Stimulated activated CD4-positive, alpha-beta T cell treated with anti-CD3 and anti-CD28 coated beads, Interleukin-1b, Interleukin-23, amount 100 ng/mL, for 48 hours (primary cell): ENCODE measurements at places on chromosomes 6 and 20.

GRCh38 chr6:27829453-27830211 lies 82.6 kb downstream of the OR2B2 start:
- DNase-seq, result no peak

DNA sequence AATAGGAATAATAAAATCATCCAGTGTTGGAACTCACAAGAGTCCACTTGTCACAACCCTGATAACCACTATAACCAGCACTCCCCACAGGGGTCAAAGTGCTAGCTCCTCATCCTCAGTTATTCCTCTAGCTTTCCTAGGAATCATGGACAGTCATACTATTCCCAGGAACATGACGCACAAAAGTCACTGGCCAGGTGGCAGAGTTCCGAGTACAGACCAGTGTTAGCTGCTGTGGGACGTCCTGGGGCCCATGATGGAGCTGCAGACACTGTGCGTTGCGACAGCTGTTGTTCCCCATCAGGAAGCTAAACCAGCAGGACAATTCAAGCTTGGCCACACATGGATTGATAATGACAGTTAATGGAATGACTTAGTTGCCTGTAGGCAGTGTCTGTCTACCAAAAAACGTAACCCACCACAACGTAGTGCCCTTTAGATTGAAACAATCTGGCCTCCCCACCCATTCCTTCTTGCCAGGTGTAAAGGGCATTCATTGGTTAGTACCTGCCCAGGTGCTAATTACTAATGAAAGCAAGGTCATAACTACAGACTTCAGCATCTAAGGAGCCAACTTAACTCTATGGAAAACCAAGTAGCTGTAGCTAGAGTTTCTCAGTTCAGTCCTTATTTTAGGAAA lies 17.4 kb downstream of the EZR start:
- DNase-seq, result no peak

DNA sequence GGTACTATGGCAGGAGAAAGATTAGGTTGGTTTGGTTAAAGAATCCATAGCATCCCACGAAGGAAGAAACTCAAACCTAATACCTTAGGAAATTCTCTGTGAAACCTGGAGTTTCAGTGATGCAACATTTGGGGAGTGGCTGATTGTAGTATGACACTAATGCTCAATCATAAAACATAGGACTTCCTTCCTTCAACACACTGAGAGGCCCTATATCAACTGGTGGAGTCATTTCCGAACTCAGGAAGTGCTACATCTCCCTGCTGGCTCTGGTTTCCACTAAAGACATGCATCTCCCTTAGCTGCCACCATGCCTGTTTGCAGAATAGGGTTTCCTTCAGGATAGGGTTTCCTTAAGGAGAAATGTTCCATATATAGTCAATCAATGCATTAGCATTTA lies 5.2 kb upstream of the MANEA start:
- no peak for DNase-seq

DNA sequence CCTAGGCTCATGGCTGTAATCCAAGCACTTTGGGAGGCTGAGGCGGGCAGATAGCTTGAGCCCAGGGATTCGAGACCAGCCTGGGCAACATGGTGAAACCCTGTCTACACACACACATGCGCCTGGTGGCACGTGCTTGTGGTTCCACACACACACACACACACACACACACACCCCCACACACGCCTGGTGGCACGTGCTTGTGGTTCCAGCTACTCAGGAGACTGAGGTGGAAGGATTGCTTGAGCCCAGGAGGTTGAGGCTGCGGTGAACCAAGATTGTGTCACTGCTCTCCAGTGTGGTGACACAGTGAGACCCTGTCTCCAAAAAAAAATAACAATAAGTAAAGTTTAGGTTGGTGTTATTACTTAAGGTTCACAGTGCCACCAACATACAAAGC lies 165.8 kb downstream of the ZFAND3 start:
- DNase-seq, result peak; percentile 48

- DNase-seq, result no peak
Measured at GRCh38 chr20:54491506-54491905, 16.1 kb downstream of the DOK5 start.

GRCh38 chr6:13004601-13005000 lies 288.0 kb downstream of the PHACTR1 start:
- no peak for DNase-seq

DNA sequence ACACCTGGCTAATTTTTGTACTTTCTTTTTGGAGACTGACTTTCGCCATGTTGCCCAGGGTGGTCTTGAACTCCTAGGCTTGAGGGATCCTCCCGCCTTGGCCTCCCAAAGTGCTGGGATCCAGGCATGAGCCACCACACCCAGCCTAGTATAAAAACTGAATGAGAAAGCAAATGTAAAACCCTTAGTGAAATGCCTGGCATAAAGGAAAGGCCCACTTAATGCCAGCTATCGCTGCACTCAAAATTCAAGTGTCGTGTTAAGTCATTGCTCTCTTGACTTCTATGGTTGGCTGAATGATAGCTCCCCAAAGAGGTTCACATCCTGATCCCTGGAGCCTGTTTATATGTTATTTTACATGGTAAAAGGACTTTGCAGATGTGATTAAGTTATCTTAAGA lies 54.4 kb upstream of the PNRC1 start:
- DNase-seq, result no peak

DNA sequence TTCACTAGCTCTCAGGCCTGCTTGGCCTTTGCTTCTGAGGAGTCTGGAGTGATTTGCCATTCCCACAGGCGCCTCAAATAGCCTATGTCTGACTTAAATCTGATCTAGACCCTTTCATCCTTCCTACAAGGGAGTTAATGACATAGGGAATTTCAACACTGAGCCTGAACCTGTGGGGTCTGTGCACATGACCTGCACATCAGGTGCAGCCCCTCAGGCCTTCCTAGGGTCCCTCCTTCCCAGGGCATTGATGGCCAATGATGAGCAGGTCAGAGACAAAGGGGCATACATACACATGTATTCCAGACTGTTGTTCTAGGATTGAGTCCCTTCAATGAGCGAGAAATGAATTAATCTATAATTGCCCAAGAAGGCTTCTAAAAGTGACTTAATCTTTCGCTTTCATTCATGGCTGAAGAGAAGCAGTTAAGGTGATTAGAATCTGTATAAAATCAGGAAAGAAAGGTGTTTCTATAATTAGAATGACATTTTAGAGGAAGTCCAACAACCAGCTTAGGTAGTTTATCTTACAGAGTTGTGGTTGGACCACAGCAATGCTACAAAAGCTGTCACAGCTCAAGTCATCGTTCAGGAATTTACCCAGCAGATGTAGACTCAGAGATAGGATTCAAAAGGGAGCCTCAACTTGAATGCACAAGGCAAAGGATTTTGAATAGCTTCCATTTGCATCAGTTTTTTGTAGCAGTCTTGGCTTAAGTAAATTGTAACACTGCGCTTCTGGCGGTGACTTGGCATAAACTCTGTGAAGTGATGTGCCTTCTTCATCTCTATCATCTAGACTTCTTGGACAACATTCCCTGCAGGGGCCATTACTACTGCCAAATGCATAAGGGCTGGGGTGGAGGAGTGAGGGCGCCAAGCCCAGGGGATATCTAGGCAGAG lies 27.0 kb upstream of the TBC1D7 start:
- peak; percentile 29 for DNase-seq

GRCh38 chr6:157625764-157626163 lies 197.3 kb upstream of the SNX9 start:
- DNase-seq, result no peak

GRCh38 chr20:57215426-57215825 lies 51.0 kb downstream of the BMP7 start:
- no peak for DNase-seq

- no peak for DNase-seq
Measured at GRCh38 chr6:108940741-108941140, 92.5 kb downstream of the ARMC2 start.

DNA sequence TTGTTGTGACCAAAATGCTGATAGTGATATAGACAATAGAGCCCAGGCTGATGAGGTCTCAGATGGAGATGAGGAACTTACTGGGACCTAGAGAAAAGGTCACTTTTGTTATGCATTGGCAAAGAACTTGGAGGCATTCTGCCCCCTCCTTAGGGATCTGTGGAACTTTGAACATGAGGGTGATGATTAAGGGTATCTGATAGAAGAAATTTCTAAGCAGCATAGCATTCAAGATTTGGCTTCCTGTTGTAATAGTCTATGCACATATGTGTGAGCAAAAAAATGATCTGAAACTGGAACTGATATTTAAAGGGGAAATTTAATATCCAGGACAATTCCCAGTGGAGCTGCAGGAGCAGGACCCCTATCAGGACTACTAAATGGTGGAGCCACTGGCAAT lies 17.1 kb downstream of the HLA-A start:
- DNase-seq, result no peak

DNA sequence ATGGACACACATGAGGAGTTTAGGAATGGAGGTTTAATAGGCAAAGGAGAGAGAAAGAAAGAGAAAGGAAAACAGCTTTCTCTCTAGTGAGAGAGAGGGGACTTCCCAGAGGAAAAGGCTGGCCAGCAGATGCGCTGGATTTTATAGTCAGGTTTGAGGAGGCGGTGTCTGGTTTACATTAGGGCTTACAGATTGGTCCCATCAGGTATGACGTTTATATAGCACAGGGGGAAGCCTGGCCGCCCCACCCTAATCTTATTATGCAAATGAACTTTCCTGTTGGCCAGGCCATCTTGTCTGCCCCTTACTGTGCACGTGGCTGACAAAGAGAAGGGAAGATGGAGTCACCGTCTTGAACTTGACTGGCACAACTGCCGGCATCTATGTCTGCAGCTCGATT lies 86.6 kb upstream of the QKI start:
- no peak for DNase-seq

DNA sequence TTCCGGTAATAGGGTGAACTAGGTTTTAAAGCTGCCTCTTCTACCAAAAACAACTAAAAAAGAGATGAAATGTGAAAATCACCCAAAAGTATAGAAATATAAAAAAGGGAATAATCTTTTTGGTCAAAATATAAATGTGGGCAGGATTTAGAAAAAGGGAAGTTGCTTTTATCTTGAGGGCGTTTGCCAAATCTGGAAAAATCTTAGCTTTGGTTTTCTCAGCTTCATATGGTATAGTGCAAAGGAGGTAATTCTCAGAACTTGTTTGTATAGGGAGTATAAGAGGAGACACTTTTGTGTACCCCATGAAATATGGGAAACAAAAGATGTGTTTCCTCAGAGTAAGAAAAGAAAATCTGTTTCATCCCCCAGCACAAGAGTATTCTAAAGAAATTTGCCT lies 54.2 kb upstream of the TRIM26 start:
- no peak for DNase-seq

DNA sequence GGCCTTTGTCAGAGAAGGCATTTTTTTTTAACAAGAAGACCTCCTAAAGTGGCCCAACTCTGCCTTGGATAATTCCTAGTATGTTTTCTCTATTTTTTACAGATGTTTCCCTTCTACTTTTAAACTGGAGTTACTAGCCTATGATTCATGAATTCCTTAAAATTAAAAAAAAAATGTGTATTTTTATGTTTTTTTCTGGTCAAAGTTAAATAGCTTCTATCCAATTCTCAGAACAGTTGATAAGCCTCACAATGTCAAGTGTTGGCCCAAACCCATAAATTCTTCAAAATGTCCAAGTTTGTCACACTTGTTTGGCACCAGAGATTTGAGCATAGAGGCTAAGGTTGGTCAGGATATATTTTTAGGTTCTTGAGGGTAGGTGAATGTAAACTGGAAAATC lies 64.0 kb downstream of the JAG1 start:
- DNase-seq, result no peak

DNA sequence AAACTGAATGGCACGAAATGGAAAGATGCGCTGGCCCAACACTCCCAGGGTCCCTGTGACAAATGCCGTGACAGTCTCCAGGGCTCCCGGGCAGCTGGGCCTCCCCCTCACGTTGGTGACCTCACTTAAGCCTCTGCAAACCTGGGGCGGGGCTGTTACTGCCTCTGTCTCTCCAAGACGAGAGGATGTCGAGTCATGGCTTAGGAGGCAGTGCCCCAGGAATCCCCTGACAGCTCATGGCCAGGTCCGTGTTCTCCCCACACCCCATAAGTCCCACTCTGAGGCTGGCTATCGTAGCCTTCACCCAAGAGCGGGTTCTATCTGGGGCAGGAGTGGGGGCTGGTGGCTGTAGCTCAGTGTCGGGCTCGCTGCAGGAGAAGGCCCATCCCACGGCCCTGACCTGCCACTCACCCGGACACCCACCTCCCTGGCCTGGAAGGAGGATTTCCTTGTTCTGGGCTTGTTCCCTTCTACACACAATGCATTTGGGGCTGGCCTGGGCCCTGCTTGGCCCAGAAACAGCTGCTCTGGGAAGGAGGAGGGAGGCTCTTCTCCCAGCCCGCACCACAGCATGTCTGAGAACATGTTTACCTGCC lies 5.6 kb upstream of the RPS21 start:
- no peak for DNase-seq

- DNase-seq, result no peak
Measured at GRCh38 chr6:135002229-135002844, 52.3 kb downstream of the HBS1L start.

DNA sequence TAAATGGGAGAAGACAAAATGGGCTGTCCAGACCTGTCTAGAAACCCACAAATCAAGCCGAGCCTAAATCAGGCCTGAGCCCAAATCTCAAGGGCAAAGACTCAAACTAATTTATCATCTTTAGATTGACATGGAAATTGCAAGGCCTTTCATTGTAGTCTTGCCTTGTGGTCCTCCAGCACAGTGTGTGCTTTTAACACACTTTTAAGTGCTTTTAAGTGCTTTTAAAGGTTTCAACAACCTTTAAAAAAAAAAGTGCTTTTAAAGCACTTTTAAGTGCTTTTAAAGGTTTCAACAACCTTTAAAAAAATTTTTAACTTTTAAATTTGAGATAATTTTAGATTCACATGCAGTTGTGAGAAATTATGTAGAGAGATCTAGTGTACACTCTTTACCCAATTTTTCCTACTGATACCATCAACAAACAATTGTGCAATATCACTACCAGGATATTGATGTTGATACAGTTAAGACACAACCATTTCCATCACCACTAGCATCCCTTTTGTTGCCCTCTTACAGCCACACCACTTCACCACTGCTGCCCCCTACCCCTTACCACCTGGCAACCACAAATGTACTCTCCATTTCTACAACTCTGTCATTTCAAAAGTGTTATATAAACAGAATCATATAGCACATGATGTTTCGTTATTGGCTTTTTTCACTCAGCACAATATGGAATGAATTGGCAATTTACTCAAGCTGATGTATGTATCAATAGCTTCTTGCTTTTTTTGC lies 23.1 kb upstream of the DCBLD1 start:
- DNase-seq, result no peak

- peak; percentile 33 for DNase-seq
Measured at GRCh38 chr6:134111062-134111677, 58.7 kb upstream of the SLC2A12 start.

GRCh38 chr20:51050531-51051075 lies 27.7 kb upstream of the KCNG1 start:
- no peak for DNase-seq

- no peak for DNase-seq
Measured at GRCh38 chr6:165717732-165718465, 54.9 kb upstream of the PDE10A start.

- DNase-seq, result no peak
Measured at GRCh38 chr6:83431545-83432155, 799 bp upstream of the ME1 start.

- DNase-seq, result no peak
Measured at GRCh38 chr6:119736296-119737021, 386.9 kb upstream of the MAN1A1 start.

- DNase-seq, result peak; percentile 74
Measured at GRCh38 chr6:28258877-28259777, at the start of gene NKAPL. NKAPL (plus strand) TSS chr6:28259297; CDS start chr6:28259372, 75 bp downstream.
